ENCODE measurements at places on chromosomes 4 and X.

- no peak for DNase-seq
Measured at GRCh38 chr4:111480510-111480909, 664.7 kb upstream of the FAM241A start.

GRCh38 chr4:184000457-184001396, 95.6 kb downstream of the STOX2 start:
- no peak for DNase-seq

DNA sequence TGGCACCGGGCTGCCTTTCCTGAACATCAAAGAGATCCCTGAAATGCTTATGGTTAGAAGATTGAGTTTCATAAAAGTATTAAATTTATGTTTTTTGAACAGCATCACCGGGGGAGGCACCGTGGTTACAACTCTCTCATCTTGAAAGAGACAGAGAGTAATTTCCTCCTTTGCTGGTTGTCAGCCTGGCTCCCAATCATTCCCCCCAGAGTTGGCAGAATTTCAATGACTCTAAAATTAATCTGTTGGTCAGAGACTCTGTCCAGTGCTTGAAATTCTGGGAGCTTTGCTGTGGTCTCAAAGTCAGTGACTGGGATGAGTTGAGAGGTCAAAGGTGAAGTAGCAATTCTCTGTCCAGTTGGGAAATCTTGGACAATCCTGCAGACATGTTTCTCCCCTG, 135.9 kb downstream of the RAB28 start:
- DNase-seq = no peak

GRCh38 chr4:184498598-184498997, 24.2 kb upstream of the IRF2 start:
- no peak for DNase-seq

DNA sequence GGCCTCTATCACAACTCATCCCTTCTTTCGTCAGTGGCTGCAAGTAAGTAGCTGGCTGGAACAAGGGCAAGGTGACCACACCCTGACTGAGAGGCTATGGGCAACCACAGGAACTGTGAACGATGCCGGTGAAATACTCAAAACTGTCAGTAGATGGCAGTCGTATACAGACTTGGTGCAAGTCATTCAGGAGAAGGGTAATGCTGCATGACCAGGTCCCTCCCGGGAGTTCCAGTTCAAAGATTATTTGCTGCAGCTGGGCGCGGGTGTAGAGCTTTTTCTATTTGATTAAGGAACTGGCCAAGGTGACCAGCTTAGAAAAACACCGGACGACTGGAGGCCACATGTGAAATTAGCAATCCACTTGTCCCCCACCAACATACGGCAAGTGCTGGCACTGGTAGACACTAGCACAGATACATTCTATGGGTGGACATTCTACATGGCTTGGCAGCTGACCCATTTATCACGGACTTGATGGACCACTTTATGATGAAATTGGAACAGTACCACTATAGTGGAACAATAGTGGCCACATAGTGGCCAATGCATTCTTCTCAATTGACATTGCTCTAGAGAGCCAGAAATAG, 726.6 kb downstream of the TRAM1L1 start:
- DNase-seq = peak; percentile 26

DNA sequence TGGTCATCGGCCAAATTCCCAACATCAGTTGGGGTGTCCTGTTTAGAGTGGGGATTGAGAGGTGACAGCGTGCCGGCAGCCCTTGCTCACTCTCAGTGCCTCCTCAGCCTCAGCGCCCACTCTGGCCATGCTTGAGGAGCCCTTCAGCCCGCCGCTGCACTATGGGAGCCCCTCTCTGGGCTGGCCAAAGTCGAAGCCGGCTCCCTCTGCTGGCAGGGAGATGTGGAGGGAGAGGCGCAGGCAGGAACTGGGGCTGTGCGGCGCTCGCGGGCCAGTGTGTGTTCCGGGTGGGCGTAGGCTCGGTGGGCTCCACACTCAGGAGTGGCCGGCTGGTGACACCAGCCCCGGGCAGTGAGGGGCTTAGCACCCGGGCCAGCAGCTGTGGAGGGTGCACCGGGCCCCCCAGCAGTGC, 7.1 kb upstream of the CENPU start:
- no peak for DNase-seq

DNA sequence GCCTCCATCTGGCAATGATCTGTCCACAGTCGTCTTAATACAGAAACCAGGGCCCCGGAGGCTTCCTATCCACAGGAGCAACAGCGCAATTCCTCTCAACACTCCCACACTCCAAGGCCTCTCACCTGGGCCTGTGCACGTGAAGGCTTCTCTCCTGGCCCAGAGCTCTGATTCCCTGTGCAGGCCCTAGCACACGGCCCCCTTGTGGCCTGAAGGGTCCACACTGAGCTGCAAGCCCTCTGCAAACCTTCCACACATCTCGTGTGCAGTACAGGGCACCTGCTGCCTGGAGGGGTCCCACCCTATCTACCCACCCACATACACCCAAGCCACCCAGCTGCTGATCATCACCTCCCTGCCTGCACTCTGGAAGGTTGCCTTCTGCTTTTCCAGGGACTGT, 150.1 kb upstream of the NUDT10 start:
- no peak for DNase-seq

DNA sequence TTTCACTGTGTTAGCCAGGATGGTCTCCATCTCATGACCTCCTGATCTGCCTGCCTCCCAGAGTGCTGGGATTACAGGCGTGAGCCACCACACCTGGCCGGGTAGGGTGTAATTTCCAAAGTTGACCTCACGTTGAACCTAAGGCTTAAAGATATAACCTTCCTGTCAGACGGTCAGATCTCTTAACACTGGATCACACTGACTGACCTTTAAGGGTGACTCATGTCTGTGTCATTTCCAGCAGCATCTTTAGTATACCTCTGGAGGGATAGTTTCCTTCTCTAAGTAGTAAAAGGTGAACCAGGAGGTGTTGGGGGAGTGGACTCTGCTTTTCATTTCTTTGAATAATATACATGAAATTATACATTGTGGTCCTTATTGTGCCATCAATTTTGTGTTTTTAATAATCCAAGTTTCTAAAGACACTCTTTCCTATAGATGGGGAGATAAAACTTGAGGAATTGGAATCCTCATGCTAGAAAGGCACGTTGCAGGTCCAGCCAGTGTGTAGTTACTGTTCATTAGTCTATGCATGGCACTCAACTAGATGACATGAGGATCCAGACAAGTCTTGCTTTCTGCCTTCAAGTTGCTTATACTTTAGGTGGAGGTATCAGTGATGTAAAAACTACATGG, 45.7 kb downstream of the ARHGAP10 start:
- no peak for DNase-seq

DNA sequence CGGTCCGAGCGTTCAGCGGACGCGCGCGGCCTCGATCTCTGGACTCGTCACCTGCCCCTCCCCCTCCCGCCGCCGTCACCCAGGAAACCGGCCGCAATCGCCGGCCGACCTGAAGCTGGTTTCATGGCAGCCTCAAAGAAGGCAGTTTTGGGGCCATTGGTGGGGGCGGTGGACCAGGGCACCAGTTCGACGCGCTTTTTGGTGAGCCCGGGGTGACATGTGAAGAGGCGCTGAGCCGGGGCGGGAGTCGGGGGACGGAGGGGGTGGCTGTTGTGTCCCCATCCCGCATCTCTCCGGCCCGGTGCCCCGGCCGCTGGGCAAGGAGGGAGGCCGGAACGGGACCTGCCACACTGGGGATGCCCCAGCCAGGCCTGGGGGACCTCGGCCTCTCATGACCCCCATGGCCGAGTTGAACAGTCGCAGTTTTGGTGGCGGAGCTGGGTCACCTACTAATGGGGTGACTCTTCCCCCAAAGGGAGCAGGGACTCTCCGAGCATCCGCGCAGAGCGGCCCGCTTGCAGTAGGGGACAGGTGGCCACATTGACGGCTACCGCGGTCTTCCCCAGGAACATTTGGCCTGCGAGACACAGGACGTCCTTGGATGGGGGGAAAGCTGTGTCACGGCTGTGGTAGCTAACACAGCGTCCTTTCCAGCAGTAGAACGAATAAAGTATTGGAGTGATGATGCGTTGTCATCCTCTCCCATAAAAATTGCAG, at the start of gene GK:
Gene GK, plus strand, starts transcription at position 9 of the 717 bp plus-strand sequence. Its CDS starts 115 bp downstream, at position 124.
- DNase-seq = no peak

- no peak for DNase-seq
Measured at GRCh38 chrX:111035991-111036390, 60.0 kb upstream of the PAK3 start.

- no peak for DNase-seq
Measured at GRCh38 chr4:9602389-9602914, 158.2 kb downstream of the DEFB131A start.

GRCh38 chrX:72392042-72392441, 86.3 kb upstream of the CITED1 start:
- DNase-seq = no peak

- DNase-seq = no peak
Measured at GRCh38 chr4:5921981-5922380, 29.1 kb upstream of the CRMP1 start.

DNA sequence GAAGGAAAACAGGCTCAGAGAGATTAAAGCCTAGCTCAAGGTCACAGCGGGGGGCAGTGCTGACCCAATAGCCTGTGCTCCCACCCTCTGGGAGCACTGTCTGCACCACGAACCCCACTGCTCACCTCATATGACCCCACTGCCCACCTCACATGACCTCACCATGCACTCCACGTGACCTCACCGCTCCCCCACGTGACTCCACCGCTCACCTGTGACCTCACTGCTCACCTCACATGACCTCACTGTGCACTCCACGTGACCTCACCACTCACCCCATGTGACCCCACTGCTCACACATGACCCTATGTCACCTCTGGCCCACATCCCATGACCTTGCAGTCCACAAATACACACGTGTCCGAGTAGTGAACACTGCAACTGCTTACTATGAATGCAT, 55.4 kb downstream of the ACOX3 start:
- DNase-seq = no peak

GRCh38 chrX:1741816-1742394, 127.0 kb downstream of the ASMT start:
- no peak for DNase-seq

GRCh38 chr4:26207631-26208030, 113.2 kb upstream of the RBPJ start:
- no peak for DNase-seq

DNA sequence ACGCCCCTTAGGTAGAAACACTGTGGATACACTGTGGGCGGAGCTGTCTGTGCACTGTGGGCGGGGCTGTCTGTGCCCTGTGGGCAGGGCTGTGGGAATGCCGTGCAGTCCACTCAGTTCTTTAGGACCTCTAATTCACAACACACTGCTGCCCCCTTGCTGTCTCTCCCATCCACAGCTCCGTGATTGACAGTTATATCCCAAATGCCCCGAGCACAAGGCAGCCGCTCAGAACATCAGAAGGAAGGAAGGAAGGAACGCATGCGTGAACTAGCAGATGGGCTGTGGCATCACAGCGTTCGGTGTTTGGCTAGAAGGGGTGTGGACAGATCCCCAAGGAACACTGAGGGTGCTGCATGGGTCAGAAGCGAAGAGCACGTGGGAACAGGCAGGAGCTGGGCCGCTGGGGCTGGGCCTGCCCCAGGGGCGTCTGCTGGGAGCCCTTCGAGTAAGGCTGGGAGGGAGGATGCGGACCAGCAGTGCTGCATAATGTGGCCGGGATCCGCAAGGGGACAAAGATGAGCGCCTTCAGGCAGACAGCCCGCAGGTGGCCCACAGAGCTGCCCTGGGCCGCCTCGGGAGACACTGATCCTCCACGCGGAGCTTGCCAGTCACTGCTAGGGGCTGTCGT, 29.8 kb downstream of the ACOX3 start:
- peak; percentile 5 for DNase-seq

DNA sequence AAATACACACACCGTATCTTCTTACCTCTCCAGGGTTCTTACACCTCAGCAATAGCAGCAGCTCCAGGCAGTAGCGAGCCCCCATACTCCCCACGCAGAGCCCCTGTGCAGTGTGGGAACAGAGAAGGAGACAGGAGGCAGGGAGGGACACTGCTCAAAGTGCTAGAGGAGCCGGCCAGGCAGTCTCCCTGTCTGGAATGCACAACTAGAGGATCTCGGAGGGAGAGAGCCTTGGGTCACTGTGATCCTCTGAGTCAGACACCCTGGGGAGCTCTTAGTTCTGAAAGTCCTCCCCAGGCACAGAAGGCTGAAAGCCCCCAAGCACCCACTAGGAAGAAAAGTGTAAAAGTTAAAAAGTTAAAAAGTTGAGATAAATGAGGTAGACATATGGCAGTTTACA, 16.0 kb downstream of the AMELX start:
- no peak for DNase-seq

- no peak for DNase-seq
Measured at GRCh38 chr4:102694791-102695190, 66.0 kb downstream of the MANBA start.

DNA sequence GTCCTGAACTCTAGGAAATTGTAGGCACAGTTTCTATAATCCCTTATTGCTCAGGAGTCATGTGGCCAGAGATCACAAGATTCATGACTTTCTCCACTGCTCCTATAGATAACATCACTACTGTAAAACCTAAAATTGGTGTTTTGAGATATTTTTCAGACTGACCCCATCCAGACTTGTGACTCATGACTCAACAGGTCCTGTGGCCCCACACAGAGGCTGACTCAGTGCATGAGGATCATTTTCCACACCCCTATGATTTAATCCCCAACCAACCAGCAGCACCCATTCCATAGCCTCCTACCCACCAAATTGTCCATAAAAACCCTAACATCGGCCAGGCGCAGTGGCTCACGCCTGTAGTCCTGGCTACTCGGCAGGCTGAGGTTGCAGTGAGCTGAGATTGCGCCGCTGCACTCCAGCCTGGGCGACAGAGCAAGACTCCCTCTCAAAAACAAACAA, 13.2 kb upstream of the XIAP start:
- no peak for DNase-seq

- peak; percentile 1 for DNase-seq
Measured at GRCh38 chrX:100829730-100830129, 9.5 kb downstream of the CSTF2 start.

GRCh38 chr4:3184725-3185124, 64.2 kb upstream of the MSANTD1 start:
- no peak for DNase-seq

DNA sequence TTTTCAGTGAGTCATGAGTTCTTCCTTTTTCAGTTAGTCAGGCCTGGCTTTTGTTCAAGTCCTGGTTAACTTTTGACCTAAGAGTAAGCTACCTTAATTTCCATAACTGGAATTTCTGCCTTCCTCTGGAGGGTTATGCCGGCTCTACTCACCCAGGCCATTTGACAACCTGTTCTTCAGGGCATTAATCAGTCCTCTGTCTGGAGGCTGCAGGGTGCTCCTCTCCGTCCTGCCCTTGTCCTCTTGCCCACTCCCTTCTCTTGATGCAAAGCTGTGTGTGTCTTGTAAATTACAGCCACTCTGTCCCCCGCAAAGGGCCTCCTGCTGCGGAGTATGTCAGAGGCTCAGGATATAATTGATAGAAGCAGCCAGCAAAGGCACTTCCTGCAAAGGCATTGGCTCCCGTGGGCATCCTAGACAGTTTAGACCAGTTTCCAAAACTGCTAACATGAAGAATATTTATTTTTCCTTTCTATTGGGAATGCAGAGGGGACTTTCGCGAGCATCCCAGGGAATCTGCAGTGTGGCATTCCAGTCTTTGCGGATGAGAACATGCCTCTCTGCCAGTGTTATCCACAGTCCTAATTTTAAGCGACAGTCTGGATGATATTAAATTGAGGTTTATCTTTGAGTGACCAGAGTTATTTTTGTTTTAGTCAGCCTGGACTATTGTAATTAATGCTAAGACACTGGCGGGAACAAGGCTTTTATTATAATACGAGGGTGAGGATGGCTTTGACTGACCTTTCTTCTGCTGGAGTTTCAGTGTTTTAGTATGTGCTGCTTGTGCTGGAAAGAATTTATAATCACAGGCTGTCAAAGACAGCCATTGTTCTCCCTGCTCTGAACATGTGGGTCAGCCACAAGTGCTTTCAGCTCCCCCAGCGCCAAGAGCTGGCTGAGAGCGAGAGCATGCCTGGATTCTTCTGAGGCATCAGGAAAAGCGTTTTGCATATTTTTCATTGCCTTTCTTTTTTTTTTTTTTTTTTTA, 74.2 kb downstream of the LIMCH1 start:
- no peak for DNase-seq
